Hematopoietic multipotent progenitor cell treated with erythropoietin and hydrocortisone succinate and interleukin-3 and kit ligand, for 6 days (in vitro differentiated cells): ENCODE measurements at places on chromosomes 7 and 10.
A peak's percentile ranks its signal among the peaks of the same experiment; 100 is the strongest.

GRCh38 chr10:132096223-132096622 lies 30.5 kb downstream of the JAKMIP3 start:
- peak; percentile 13 for DNase-seq

- DNase-seq = no peak
Measured at GRCh38 chr10:129207297-129207696, 259.7 kb upstream of the MGMT start.

DNA sequence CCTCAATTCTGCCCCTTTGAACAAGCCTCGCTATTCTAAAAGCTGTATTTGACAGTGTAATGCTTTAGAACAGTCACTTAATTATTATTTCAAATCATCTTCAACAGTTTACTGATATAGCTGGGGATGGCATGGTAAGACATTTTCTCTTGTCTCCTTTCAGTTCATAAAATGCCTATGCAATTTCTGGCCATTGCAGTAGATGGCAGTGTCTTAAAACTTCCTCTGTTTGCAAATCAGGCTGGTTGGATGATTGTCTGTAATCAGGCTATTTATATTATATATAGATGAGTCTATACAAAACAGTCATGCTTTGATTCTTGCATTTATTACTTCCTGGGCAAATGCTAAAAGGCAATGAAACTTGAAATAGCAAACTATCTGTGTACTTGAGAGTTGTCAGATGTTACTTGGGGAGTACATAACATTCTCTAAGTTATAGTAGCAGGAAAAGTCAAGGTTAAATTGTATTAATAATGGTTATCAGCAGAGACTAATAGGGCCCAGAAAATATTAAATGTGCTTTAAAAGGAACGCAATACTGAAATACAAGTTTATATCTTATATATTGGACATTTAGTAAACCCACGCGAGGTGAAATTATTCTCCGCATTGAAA lies 55.5 kb upstream of the LHFPL3 start:
- peak; percentile 53 for DNase-seq

GRCh38 chr7:134601459-134601858 lies 45.2 kb upstream of the BPGM start:
- no peak for DNase-seq

- DNase-seq = no peak
Measured at GRCh38 chr10:132708441-132708840, 77.5 kb downstream of the NKX6-2 start.

DNA sequence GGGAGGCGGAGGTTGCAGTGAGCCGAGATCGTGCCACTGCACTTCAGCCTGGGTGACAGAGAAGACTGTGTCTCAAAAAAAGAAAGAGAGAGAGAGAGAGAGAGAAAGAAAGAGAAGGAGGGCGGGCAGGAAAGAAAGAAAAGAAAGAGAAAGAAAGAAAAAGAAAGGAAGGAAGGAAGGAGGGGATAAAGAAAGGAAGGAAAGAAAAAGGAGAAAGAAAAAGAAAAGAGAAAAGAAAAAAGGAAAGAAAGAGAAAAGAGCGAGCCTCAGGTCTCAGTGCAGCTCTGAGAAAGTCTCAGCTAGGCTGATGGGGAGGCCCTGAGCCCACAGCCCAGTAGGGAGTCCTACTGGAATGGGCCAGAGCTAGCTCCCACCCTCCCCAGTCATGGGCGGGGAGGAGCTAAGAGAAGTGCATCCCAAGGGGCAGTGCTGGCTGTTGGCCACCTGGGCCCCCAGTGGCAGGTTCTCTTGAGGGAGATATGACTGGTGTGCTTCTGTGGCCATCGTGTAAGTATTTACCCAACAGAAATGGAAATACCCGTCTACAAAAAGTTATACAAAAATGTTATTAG lies 69.3 kb downstream of the ABRAXAS2 start:
- DNase-seq = no peak
